ENCODE measurements at places on chromosomes 12 and 14. TPM values are rescaled to one million over a fixed set of nuclear protein-coding genes. Genes with fewer than 3 reads are reported as not detected.
A peak's percentile ranks its signal among the peaks of the same experiment; 100 is the strongest.

DNA sequence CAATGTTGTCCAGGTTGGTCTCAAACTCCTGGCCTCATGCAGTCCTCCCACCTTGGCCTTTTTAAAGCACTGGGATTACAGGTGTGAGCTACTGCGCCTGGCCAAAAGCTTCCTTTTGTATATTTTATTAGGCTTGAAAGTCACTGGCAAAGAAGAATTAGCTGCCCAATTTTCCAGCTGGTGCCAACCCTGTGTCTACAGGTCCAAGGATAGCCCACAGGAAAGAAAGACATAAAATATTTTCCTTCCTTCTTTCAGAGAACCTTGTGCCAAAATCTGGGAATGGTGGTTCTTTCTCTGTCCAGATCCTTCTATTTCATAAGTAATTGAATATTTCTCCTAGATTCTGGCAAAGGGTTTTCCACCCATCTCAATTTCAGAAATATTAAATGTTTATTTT is 84.1 kb downstream of the NUMB start:
- no peak for DNase-seq

- DNase-seq: no peak
These were observed 25.3 kb downstream of the GNS start for GRCh38 chr12:64733857-64734256.

DNA sequence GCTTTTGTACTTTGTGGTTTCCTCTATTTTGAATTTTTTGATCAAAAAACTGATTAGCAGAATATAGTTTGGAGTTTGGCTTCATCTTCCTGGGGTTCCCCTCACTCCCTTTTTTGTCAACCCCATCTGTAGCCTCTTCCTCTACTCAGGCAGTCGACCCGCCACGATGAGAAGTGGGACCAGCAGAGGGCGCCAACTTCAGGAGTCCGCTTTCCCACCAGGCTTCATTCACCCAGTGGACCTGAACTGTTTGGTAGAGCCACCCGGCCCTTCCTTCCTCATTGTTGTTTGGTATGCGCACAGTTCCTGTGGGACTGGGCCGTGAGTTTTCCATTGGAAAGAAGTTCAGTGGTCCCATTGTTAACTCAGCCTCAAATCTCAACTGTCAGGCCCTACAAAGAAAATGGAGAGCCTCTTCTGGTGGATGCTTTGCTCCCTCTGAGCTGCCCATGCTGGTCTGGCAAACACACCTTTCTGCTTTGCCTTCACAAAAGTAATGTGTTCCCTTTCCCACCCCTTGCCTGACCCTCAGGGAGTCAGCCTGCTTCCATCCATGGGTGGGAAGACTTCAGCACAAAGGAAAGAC is 21.7 kb downstream of the TMBIM6 start:
- peak; percentile 59 for DNase-seq

GRCh38 chr14:50311337-50311971 is 575 bp downstream of the L2HGDH start:
- DNase-seq: no peak

- peak; percentile 97 for DNase-seq
These were observed 2.8 kb downstream of the PCBP2 start for GRCh38 chr12:53454707-53455106.

DNA sequence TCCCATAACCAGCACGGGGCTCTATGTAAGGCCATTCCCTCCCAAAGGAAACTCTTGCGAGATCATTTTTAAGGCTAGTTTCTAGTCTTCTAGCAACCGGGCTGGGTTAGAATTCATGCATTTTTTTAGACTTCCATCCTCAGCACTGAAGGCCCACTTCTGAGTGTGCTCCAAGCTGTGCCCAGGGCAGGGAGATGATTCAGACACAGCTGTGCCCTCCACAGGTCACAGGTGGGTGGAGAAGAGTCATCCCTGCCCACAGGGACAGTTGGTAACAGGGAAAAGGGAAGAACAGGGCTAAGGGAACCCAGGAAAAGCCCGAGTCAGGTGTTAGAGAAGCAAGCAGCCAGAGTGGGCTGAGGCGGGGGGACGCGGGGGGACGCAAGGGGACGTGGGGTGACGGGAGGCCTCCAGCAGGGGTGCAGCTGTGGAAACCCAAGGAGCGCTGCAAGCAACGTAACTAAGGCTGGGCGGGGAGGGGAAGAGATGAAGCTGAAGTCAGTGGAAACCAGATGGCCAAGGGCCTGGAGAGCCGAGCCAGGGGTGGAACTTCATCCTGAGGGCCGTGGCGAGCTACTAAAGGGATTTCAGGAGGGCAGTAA is 27.2 kb upstream of the PPP2R5C start:
- no peak for DNase-seq

DNA sequence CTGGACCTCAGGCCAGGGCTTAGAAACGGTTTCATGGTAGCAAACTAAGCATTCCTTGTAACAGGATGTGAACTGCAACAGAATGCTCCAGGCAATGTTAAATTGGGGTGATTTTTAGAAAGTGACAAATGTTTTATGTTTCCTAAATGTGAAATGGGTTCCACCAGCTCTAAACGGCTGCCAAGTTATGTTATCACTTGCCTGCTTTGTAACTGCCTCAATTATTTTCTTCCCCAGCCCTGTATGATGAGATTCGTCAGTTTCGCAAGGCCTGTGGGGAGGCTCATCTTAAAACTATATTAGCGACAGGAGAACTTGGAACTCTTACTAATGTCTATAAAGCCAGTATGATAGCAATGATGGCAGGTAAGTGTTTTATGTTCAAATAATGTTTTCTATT is 70.9 kb downstream of the DERA start:
- no peak for DNase-seq

DNA sequence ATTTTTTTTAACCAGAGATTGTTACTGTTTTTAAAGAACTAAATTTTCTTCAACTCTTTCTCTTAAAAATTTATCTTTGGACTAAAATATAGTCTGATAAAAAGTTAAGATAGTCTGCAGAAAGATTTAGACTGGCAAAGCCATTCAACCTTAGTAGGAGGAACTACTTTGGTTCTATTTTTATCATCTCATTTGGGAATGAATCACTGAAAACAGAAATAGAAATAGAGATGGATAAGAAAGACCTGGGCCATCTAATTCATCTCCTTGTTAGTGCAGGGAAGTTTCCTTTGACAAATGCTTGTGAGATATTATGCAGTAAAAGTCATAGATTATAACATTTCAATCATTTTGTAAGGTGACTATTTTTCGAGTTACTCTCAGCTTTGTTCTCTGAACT is 263.2 kb upstream of the NPAS3 start:
- DNase-seq: no peak

- DNase-seq: no peak
These were observed 29.2 kb downstream of the GPR135 start for GRCh38 chr14:59435987-59436386.

DNA sequence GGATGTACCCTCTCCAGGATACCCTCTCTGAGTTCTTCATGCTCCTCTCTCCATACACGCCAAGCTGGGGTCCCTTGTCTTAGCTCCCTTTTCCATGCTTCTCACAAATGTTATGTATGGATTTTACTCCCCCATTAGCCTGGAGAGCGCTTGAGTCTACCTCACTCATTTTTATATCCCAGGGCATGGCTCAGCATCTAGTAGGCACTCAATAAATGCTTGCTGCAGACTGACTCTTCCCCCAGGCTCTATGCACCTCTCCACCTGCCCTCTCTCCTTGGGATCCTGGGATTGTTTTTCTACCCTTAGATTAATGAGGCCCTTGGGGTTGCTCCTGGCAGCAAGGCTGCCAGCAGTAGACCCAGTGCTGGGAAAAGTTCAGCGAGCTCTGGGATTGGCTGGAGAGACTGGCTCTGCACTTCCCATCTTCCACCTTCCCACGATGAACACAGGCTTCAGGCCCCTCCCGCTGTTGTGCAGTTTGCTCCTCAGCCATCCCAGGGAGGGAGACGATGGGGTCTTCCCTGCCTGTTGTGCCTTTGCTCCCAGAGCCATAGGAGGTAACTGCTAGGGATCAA is 2.2 kb downstream of the NRIP2 start:
- peak; percentile 51 for DNase-seq

- no peak for DNase-seq
These were observed 300.2 kb upstream of the PRKD1 start for GRCh38 chr14:30227876-30228275.

DNA sequence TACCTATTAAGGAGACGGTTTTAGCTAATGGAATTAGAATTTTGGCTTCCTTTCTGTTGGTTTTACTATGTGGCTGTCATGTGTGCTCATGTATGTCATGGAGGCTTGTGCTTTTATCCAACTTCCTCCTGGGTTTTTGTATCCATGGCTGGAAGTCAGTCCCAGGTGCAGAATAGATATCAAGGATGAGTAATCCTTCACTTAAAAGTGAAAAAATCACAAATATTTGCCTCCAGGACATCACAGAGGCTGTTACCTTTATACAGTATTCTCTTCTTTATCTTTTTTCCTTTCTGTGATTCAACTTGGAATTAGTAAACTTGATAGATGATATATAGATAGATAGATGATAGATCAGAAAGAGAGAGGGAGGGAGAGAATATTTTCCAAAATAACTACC is 706.8 kb downstream of the GALC start:
- DNase-seq: no peak

GRCh38 chr12:76489737-76490136 is 69.8 kb downstream of the OSBPL8 start:
- DNase-seq: no peak

DNA sequence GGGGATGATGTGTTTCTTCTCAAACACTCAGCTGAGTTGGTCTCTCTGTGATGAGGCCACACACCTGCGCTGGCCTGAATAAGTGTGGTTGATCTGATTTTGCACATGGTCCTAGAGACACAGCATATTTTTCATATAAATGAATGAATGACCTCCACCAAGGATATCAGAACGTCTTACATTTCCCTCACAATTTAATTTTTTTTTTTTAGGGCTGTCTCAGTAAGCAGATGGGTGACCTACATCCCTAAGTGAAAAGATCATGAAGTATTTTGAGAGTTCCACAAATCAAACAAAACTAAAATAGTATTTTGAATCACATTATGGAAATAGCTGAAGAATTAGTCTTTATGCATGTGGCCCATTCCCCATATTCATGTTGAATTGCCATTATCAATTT is 333.7 kb upstream of the TMTC1 start:
- DNase-seq: no peak

- DNase-seq: no peak
These were observed 182.1 kb downstream of the CAPZA3 start for GRCh38 chr12:18919871-18920511.

GRCh38 chr14:52692248-52692962 is 3.0 kb downstream of the ERO1A start:
- no peak for DNase-seq

DNA sequence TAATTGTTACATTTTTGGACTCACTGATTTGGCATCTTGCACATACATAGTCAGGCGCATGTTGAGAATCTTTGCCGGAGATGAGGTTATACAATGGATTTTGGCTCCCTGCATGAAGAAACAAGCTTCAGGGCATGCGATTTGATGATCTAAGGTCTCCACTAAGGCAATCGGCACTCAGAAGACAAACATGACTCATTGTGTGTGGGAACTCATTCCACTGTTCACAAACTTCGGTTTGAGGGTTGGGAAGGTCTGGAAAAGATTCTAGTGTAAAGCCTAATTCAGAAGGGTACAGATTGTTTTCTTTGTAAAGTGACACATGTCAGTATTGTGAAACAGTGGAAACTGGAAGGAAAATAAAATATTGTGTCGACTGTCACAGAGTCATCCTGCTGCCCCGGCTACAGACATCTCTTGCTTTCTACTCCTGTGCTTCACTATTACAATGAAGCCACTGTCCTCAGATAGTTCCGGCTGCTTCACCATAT is 192.6 kb upstream of the HMGA2 start:
- no peak for DNase-seq

GRCh38 chr14:89420502-89420901 is 3.5 kb upstream of the FOXN3 start:
- DNase-seq: no peak

GRCh38 chr12:50038336-50038735 is 13.0 kb upstream of the RACGAP1 start:
- no peak for DNase-seq

DNA sequence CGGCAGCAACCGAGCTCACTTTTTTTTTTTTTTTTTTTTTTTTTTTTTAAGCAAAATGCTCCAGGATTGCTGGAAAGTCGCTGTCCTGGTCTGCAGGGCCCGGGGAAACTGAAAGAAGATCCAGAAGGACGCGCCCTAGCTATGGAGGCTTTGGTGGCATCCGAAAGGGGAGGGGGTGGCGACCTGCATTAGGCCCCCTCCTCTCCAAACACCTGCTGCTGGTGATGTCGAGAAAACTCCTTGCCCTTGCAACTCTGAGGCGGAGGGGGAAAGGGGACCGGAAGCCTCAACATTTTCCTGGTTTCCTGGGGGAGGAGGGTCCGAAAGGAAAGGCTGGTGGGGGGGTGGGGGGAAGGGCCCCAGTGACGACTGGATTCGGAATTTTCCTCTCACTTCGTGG is 421.1 kb downstream of the VRK1 start:
- DNase-seq: no peak

The SCN8A gene
- total RNA-seq: 1.2 TPM

The DLST gene
- 93.5 TPM for total RNA-seq

The GLIPR1 gene
- 0.64 TPM for total RNA-seq

The NKX2-1 gene
- not detected for total RNA-seq

The IFT43 gene
- total RNA-seq: 43.7 TPM

The MANSC4 gene
- total RNA-seq: not detected

The P2RX2 gene
- total RNA-seq: 0.17 TPM

The CIDEB gene
- not detected for total RNA-seq

The SLC2A14 gene
- total RNA-seq: not detected

The ATXN3 gene
- total RNA-seq: 40.9 TPM

All from G401 (cell line).